ENCODE measurements at places on chromosomes 7 and 10.

- no peak for DNase-seq
Measured at GRCh38 chr10:77164616-77165311, 472.8 kb downstream of the KCNMA1 start.

GRCh38 chr7:71131256-71132126 lies 453 bp upstream of the GALNT17 start:
- no peak for DNase-seq

- DNase-seq: no peak
Measured at GRCh38 chr7:139487366-139488080, 4.0 kb upstream of the KLRG2 start.

GRCh38 chr10:97726636-97727178 lies 10.2 kb upstream of the ZFYVE27 start:
- no peak for DNase-seq

GRCh38 chr10:48205918-48206317 lies 68.6 kb downstream of the FRMPD2 start:
- no peak for DNase-seq
